ENCODE measurements at places on chromosomes 5 and 9.

- no peak for DNase-seq
Observed at GRCh38 chr5:115952588-115952987, 9.7 kb upstream of the LVRN start.

GRCh38 chr9:117046666-117047327, 359.7 kb downstream of the TRIM32 start:
- no peak for DNase-seq

DNA sequence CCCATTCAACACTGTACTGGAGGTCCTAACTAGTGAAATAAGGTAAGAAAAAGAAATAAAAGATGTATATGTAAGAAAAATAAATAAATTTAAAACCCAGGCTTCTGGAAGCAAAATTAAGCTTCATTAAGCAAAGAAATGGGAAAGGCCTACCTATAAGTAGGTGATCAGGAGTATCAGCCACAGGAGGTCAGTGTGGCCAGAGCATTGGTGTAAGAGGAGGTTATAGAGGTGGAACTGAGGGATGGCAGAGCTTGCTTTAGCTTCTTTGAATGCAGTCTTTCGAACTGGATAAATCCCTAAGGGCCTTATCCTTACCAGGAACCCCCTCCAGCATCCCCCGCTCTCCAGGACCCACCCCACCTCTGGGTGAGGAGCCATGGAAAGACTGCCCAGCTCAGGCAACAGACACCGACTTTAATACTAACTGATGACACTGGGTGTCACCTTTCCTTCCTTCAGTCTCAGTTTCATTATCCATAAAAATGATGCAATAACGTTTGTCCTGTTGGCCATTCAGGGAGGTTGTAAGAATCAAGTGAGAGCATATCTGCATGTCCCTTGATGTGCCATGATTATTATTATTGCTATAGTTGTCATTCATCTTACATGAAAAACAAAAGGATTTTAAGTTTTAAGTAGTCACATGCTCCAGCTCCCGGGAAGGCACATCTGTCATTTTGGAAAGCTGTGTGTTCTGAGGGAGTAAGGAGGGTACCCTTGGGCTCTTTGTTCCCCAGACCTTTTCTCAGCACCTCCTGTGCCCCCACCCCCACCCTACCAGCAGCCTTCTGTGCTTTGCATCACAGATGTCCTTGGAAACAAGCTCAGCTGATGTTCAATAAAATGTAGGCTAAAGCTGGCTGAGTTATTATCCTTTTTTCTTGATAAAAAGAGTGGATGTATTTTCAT, 50.8 kb upstream of the CTNNA1 start:
- DNase-seq = no peak

- peak; percentile 73 for DNase-seq
Observed at GRCh38 chr5:172707285-172708182, 63.5 kb downstream of the DUSP1 start.

DNA sequence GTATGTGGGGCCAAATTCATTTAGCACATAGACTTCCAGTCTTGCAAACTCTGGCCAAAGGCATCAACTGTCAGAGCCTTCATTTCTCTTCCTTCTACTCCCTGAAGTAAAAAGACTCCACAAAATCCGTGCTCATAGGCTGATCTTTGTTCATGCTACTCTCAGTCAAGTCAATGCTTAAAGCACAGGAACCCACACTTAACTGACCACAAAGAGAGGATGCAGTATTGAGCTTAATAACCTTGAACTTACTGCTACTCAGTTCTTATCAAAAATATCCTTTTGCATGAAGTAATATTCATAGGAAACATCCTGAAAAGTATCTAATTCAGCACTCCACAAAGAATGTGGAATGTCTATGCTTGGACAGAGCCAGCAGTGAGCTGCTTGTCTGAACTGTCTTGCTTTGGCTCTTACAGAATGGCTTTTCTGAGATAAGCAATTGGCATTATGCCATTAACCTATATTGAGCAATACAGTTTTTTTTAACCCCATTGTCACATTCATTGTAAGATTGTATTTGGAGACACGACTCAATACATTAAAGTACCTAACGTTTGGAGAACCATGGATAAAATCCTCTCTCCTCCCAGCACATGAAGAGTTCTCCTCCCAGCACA, 21.7 kb downstream of the LPAR1 start:
- DNase-seq = peak; percentile 43

DNA sequence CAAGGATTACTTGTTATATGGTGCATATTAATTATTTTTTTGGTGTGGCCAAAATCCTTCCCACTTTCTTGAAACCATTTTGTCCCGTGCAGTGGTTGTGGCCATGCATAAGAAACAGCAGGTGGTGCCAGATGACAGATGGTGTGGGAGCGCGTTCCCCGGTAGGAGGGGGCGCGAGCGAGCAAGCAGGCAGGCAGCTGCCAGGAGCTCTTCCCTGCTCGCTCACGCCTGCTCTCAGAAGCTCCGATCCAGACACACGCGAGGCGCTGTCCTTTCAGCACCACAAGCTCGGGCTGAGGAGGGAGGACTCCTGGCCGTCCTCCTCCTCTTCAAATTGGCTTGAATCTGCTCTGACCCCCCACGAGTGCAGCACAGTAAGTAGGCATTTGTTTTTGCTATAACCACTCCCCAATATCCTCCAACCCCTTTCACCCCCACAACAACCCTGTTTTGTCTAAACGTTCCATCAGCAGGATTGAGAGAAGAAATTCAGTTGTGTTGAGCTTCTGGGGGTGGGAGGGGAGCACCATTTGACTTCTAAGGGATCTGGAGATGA, at the start of gene NSG2:
NSG2 (plus strand) TSS at position 237 of the 556 bp plus-strand sequence. CDS start 1,050 bp downstream, outside the sequence.
- peak; percentile 66 for DNase-seq

- no peak for DNase-seq
Observed at GRCh38 chr5:146643776-146644175, 127.8 kb upstream of the GPR151 start.

GRCh38 chr9:92671323-92671722, 1.4 kb upstream of the IPPK start:
- peak; percentile 48 for DNase-seq

GRCh38 chr5:98902733-98903132, 26.1 kb downstream of the CHD1 start:
- peak; percentile 21 for DNase-seq

GRCh38 chr5:54908774-54909525, 76.4 kb downstream of the ESM1 start:
- DNase-seq = no peak

- DNase-seq = no peak
Observed at GRCh38 chr5:177083357-177083756, 3.4 kb upstream of the FGFR4 start.

DNA sequence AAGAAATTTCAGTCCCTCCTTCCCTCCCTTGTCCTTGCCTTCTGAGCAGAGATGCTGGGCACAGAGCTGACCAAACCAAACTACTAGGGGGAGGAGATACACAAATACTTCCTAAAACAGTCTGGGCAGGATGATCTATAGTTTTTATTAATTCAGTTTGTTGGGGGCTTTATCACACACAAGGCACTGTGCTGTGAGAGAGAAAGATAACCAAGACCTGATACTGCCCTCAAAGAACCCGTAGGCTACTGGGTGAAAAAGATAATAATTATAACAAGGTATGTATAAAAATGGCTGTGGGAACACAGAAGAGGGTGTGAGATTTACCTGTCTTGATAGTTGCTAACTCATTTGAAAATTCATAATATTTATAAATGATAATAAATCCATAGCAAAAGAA, 354.7 kb downstream of the NDUFS4 start:
- DNase-seq = no peak

DNA sequence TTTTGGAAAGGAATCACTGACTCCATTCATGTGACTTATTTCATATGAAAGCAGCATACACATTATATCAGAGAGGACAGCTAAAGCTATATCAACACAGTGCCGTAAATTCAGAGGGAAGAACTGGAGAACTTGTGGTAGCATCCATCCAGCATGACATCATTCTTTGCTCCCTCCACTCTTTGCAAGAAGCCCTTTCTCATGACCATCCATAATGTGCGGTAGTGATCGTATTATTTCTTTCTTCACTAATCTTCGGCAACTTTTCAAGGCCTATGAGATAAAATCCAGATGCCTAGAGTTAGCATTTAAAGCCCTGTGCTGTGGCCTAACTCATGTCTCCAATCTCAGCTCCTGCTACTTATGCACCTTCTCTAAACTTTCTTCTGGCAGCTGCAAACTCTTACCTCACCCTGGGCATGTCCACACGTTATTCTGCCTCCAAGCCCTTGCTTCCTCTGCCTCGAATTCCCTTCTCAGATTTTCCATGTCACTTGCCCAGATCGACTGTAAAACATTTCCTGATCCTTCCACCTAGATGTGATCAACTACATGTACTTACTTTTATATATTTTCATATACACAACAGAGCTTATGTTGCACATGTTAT, 307.3 kb upstream of the SGCD start:
- DNase-seq = peak; percentile 5

DNA sequence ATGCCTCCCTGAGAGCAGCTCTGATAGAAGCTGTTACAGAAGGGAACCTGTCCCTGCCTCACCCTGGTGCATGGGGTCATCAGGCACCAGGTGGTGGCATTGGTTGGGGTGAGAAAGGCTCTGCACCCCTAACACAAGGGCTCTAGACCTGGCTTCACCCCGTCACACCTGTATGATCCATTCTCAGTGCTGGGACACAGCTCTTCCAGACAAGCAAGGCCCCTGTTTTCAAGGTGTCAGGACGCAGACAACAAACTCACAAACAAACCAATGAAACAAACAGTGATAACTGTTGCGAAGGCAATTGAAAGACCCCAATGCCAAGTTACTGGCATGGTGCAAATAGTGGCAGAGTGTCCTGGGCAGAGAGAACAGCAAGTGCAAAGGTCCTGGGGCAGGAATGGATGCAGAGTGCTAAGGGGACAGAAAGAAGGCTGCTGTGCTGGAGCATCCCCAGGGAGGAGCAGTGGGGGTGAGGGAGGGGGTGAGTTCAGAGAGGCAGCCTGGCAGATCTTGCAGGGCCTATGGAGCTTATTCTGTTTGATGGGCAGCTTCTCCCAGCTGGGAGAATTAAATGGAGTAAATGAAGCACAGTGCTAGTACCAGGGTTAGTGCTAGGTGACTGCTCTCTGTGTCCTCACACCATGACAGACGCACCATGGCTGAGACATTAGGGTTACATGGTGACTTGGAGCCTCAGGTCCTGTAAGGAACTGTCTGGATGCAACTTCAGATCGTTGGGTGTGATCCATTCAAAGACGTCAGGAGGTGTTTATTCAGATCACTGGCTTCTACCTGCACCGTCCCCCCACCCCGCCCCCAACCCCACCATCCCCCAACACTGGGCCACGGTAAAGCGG, 67.9 kb upstream of the UNC5A start:
- no peak for DNase-seq

DNA sequence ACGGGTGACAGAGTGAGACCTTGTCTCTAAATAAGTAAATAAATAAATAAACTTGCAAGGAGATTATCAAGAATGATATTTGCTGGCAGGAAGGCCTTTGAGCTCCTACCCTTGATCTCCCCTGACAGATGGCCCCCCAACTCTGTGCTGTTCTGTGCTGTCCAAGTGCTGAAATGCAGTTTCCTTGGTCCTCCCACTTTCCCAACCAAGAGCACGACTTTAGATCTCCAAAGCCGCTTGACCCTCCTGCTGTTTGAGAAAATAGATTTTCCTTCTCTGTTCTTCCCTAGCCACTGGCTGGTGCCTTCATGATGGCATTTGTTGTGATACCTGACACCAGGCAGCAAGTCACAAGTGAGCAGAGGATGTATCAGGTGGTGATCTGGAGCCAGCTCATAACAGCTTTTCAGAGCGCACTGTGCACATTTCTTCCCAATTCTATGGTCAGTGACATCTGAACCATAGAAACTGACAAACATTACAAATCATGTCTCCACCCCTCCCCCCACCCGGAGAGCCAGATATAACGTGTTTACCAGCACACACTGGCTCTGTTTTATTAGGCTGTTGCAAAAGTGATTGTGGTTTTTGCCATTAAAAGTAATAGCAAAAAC, 80.0 kb upstream of the PUM3 start:
- DNase-seq = no peak

- DNase-seq = no peak
Observed at GRCh38 chr9:105930011-105930627, 235.8 kb downstream of the TMEM38B start.

DNA sequence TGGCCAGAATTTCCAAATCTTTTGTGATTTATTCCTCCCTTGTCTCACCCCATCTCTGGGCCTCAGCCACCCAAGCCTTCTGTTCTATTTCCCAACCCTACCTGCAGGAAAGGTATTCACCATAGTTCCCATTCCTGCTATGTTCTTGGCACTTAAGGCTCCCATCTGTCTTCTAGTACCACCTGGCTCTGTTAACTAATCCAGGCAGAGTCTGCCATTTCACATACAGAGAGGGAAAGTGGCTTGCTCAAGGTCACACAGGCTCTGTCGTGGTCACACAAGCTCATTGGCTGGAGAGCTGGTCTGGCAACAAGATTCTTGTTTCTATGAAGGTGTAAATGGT, 35.2 kb downstream of the COL27A1 start:
- DNase-seq = no peak

DNA sequence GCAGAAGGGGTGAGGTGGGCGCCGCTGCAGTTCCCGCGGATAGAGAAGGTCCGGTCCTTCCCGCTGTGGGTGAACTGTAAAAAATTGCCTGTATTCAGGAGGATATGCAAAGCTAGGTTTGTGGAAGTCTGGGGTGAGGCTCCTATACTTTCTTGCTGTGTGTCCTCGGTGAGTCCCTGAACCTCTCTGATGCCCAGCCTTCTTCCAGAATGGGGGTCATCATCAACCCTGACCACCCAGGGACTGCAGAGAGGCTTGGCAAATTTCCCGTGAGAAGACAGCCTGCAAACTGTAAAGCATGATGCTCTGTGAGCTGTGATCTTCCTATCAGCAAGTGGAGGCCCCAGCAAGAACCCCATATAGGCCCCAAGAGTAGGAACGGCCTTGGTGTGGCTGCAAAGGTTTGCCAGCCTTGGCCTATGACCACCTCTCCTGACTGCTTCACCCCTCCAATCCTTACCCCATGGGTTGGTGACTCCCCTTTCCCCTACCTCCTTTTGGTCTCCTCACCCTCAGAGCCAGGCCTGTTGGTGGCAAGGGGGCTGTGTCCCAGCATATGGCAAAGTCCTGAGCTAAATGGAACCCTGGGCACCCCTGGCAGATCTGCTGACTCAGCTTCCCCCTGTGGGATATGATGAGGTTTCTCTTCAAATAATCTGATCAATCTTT, 760 bp downstream of the ALDH1B1 start:
- DNase-seq = no peak

- no peak for DNase-seq
Observed at GRCh38 chr5:149609640-149610219, 28.4 kb downstream of the ARHGEF37 start.

- no peak for DNase-seq
Observed at GRCh38 chr9:107036367-107036766, 173.4 kb downstream of the ZNF462 start.
